Eye (tissue), 1 donor: ENCODE measurements at places on chromosomes 12 and 14.

GRCh38 chr14:105588236-105588860 is 62.0 kb downstream of the TMEM121 start:
- DNase-seq, result no peak

DNA sequence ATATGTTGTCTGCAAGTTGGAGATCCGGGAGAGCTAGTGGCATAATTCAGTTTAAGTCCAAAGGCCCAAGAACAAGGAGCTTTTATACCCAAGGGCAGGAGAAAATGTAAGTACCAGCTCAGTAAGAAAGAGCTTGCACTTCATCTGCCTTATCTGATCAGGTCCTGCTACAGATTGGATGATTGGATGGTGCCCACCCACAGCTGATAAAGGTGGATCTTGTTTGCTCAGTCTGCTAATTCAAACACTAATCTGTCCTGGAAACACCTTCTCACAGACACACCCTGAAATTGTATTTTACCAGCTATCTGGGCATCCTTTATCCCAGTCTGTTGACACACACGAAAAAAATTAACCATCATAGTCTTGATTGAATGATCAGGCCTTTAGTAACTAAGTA is 230.7 kb upstream of the SLC16A7 start:
- DNase-seq, result no peak

DNA sequence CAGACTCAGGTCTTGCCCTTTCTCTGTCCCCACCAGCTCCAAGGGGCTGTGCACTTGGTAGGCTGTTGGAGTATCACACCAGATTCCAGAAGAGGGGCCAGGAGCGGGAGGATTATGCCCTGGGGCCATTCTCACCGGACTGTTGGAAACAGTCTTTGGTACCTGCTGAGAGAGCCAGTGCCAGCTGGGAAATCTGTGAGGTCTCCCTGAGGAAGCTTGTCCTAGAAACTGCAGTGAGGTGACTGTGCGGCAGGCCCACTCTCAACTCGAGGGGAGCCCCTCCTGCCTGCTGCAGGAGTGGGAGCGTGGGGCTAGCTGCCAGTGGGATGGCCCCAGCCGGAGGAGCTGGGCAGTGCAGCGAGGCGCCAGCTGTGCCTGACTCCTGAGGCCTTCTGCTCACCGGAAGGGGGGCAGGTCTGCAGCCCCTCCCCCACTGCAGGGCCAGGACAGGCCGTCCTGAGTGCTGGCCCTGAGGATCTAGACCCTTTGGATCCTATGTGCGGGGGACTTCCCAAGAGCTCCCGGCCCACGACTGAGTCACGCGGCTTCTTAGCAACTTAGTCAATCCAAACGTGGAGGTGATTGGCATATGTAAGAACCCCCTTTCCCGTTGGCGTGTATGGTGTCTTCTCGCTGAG is 295.2 kb downstream of the CACNA1C start:
- no peak for DNase-seq

DNA sequence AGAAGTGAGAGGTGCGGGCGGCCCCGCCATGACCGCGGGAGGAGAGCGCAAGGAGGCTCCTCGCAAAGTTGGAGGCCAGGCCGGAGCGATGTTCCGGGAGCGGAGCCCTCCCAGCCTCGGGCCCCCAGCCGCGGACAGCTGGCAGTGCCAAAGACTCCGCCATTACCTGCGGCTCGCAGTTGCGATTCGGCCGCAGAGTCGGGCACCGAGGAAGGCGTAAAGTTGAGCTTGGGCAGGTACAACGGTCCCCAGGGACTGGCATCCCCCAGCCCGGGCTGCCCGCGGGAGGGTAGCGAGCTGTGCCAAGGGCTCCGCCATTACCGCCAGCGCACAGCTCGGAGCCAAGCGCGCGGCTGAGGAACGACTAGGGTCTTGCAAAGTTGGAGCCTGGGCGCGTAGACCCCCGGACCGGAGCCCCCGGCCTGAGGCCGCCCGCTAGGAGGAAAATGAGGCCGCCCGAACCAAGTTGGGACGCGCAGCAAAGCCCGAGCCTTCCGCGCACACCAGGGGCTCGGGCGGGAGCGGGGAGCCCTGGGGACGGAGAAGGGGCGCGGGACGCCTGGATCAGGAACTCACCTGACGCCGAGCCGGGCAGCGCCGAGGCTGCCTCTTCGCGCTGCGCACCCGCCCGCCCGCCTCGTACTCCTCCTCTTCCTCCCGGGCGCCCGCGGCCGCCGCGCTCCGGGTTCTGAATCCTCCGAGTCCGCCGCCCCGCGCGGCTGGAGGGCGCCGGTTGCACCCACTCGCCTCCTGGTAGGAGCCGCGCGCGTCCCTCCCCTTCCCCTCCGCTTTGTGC is 677 bp downstream of the NOS1 start:
- DNase-seq, result peak; percentile 35

DNA sequence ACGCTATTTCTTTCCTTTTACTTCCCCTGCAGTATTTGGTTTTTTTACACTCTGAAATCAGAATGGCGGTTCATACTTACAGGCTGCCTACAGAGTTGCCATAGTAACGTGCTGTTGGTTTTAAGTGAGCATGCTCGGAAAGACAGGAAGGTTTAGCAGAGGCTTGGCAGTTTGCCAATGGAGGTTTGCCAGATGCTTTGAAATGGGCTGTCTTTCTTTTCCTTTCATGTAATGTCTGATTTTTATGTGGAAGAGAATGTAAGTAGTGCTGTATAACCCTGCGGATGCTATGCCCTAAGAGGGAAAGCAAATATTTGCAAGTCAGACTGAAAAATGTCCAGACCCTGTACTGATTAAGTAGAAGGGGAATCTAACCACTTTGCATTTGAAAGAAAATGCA is 32.8 kb downstream of the ARID4A start:
- peak; percentile 98 for DNase-seq

DNA sequence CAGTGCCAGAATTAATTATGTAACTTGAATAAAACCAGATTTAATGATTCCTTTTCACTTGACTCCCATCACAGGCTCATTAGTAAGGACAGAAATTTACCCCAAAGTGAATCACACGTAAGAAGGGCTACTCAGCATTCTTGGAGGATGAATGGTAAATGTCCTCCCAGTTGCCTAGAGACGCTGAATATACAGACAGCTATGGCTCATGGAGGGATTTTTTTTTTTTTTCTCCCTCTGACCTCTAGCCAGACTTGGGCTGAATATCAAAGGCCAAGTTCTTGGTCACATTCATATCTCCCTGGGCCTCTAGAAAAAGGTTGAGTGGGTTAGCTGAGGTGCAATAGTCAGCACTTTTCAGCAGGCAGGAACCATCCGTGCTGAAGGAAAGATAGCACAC is 77.5 kb downstream of the PHLDA1 start:
- DNase-seq, result peak; percentile 24

DNA sequence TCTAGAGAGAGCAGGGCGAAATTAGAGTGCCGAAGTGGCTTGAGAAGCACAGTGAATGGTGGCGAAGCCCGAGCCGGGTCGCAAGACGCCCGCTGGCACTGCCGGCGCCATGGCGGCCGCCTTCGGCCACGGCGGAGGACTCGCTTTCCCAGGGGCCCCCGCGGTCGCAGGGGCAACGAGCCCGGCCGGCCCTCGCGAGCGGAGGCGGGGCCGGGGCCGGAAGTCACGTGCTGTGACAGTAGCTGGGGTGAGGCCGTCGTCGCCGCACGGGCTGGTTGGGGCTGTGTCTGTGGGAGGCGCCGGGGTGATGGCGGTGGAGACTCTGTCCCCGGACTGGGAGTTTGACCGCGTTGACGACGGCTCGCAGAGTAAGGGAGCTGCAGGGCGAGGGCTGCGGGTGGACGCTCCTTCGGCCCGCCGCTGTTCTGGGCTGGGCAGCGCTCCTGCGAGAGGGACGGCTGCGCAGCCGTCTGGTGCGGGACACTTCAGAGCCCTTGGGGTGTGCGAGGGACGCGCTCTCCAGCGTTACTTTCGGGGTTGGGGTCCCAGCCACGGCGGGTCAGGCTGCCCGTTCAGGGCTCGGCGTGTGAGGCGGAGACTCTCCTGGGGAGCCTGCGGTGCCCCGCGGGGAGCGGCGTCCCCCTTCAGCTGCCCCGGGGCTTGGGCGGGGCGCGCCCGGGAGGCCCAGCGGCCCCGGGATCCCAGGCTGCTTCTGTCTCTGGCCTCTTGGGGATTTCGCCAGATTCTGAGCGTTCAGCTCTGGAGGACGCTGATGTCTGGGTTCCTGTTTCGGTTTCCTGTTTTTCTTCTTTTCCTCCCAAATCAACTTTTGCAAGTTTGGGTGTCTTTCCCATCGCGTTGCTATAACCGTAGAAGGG is at the start of gene WASHC4:
TSS of gene WASHC4 (plus strand) at position 238 of the 878 bp plus-strand sequence. CDS start at position 308, 70 bp downstream.
- DNase-seq, result peak; percentile 96

- no peak for DNase-seq
These were observed 49.9 kb downstream of the IFNG start for GRCh38 chr12:68109444-68110217.

GRCh38 chr12:27785882-27786570 is 6.0 kb upstream of the MANSC4 start:
- no peak for DNase-seq

GRCh38 chr14:64762044-64763034 is 58.1 kb downstream of the PLEKHG3 start:
- DNase-seq, result peak; percentile 95

GRCh38 chr14:53432378-53432802 is 279.3 kb upstream of the DDHD1 start:
- peak; percentile 43 for DNase-seq

DNA sequence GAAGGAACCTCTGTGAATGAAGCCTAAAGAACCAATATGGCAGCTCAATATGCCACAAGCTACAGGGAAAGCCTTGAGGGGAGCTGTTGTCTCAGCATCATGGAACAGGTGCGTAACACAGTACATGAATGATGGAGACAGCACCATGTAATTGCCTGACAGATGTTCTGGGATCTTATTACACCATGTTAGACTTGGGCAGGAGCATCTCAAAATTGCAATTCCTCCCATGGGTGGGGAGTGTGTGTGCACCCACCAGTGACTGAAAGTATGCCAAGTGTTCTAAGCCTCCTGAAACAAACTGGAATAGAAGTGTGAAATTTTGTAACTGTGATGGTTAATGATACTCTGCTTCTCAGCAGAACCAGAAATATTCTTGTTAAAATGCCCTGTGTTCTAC is 151.0 kb upstream of the SRRM4 start:
- no peak for DNase-seq

DNA sequence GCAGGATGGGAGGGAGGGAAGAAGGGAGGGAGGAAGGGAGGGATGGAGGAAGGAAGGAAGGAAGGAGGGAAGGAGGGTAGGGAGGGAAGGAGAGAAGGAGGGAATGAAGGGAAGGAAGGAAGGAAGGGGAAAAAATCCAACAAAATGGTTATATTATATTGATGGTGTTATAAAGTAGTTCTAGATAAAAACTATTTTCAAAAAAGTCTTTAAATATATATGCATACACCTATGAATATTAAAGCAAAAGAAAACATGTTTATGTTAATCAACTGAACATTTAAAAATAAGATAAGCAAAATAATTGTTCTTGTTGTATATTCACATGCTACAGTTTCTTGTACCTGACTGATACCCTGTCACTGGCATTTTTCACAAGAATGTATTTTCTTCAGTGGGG is 1.9 kb downstream of the BDKRB1 start:
- no peak for DNase-seq

DNA sequence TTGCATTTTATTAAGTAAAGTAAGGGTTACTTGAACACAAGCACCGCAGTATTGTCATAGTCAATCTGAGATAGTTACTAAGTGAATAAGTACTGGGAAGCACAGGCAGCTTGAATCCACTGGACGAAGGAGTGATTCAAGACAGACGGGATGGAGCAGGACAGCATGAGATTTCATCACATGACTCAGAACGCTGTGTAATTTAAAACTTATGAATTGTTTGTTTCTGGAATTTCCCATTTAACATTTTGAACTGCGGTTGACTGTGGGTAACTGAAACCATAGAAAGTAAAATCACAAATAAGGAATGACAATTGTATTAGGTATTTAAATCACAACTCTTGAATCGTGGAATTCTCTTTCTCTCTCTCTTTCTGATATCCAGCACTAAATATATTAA is 1630.4 kb upstream of the SEL1L start:
- peak; percentile 6 for DNase-seq
